Stimulated activated CD8-positive, alpha-beta memory T cell treated with anti-CD3 and anti-CD28 coated beads, Interleukin-7, amount 100 ng/mL, for 1 hour (primary cell): ENCODE measurements at places on chromosomes 4 and X.

DNA sequence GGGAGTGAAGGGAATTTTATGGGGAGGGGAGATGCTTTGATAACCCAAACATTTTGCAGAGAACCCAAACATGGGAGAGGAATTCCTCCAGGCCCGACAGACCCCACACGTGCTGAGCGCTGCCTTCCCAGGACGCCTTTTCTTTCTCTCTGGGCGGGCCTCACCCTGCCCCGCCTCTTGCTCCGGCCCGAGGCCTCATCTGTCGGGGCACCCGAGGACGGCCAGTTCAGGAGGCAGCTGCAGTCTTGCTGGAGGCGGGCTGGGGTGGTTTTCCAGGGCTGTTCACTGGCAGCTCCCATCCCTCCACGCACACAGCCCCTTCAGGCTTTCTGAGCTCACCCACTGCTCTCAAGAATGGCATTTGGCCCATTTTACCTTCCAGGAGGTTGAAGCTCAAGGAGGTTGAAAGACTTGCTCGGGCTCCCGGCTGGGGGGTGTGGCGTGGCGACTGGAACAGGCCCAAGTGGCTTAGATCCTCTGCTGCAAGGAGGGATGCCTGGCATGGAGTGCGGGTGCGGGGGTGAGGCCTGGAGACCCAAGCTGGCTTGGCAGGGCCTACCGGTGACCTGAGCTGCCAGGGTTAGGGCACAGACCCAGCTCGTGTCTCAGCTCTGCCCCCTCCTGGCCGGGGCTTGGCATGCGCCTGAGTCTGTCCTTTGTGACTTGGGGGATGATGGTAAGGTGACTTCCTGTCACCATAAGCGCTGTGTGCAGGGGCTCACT lies 99.2 kb downstream of the PSAPL1 start:
- DNase-seq = no peak

DNA sequence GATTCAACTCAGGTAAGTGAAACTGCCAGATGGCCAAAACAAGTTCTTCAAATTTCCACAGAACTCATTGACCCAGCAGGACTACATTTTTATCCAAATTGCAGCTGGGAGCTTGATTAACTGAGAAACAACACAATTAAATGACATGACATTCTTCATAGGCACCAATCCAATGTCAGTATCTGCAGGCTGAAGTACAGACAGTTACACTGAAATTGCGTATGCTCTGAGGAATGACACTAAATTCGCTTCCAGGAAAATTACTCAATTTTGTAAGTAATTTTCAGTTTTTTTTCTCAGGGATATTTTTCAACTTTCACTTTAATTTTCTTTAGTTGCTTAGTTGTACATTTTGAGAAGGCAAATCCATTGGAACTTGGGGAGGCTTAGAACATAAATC lies 4.5 kb downstream of the C1GALT1C1 start:
- no peak for DNase-seq

GRCh38 chr4:56261027-56261426 lies 126.3 kb downstream of the AASDH start:
- no peak for DNase-seq

- DNase-seq = no peak
These were observed 103.3 kb upstream of the ANK2 start for GRCh38 chr4:112946127-112946526.

- no peak for DNase-seq
These were observed 37.6 kb downstream of the EFHC2 start for GRCh38 chrX:44305921-44306320.

- no peak for DNase-seq
These were observed 137.6 kb downstream of the TECRL start for GRCh38 chr4:64271601-64272081.

GRCh38 chr4:117225471-117225870 lies 140.1 kb upstream of the TRAM1L1 start:
- no peak for DNase-seq
